HepG2 (cell line): ENCODE measurements at places on chromosomes 5 and 9. TPM values are rescaled to one million over a fixed set of nuclear protein-coding genes. Genes with fewer than 3 reads are reported as not detected.

DNA sequence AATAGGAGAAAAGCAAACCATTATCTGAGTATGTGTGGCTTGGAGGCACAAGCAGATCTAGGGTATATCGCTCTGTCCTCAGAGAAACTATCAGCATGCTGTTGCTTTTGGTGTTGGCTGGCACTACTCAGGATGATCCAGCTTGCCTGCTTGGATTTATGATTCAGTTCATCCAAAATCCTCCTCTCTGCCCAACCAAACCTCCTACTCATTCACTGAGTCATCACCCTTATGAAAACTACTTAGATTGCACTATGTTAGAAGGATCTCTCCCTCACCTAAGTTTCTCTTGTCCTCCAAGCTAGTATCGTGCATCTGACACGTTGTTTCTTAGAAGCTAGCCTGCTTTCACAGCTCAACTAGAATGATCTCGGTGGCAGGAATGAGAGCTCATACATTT lies 14.2 kb upstream of the ZBED3 start:
- DNase-seq, result no peak

GRCh38 chr9:32703635-32704034 lies 68.2 kb upstream of the TAF1L start:
- DNase-seq, result peak; percentile 5

GRCh38 chr5:143442385-143442784 lies 38.9 kb upstream of the NR3C1 start:
- DNase-seq, result no peak

GRCh38 chr9:137294091-137294680 lies 7.9 kb downstream of the NRARP start:
- DNase-seq, result peak; percentile 80

GRCh38 chr5:125205601-125206225 lies 459.3 kb upstream of the ZNF608 start:
- no peak for DNase-seq

- DNase-seq, result peak; percentile 5
These were observed 344.0 kb downstream of the PTPRD start for GRCh38 chr9:10268531-10269485.

GRCh38 chr5:142114687-142115086 lies 6.1 kb downstream of the NDFIP1 start:
- DNase-seq, result no peak

DNA sequence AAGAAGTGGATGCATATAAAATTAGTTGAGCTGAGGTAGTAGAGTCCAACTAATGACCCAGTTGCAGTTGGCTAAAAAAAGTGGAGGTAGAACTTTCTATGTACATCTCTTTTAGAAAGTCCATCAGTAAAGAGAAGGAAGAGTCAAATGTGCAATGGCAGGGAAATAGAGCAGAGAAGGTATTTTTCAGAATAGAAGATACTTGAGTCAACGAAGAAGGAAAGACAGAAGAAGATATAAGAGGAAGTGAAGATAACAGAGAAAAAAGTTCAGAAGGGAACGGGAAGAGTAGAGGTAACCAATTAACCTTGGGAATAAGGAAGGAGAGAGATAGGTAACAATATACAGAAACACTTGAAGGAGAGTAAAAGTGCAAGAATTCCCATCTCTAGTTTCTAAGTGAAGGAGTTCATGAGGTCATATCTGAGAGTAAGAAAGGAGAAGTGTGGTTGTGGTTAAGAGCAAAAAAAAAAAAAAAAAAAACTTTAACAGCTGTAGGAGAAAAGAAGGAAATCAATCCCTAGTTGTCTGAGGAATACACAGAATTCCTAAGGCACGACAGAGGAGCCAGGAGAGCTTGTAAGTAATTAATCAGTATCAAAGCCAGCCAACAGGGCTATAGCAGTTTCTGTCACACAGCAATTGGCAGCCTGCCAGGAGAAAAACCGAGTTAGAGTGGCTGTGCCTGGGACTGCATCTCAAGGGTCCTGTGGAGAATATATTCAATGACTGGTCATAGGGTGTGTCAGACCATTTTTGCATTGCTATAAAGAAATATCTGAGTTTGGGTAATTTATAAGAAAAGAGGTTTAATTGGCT lies 61.0 kb downstream of the ARL15 start:
- DNase-seq, result no peak

DNA sequence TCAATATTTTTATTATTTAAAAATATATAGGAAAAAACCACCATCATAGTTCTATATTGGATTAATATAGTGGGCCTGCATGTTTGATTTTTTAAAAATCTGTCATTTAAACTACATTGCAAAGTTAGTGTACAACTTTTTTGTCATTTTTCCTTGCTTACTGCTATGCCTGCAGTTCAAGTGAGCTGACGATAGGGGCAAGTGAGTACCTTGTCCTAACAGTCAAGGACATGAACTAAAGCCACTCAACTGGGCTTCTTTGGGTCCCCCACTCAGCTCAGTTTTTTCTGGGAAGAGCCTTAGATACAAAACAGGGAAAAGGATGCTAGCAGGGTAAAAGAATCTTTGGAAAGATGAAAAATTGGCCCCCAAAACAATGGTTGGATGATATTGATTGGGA lies 269.9 kb downstream of the MAN2A1 start:
- DNase-seq, result peak; percentile 13

DNA sequence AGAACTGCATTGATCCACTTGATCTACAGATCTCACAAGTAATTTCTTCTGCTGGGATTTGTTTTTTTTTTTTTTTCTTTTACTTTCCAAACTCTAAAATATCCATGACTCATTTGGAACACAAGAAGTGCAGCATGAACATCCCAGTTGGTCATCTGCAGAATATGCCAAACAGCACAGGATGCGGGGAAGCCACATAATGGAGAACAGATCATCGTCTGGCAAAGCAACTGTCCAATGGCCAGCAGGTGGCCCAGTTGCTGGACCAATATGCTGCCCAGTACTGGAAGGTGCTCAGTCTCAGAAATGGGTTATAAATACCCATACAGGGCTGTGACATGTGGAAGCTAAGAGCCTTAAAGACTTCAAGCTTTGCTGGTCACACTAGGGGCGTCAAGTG lies 221.3 kb upstream of the TAS2R1 start:
- no peak for DNase-seq

POLR3G gene
- polyA plus RNA-seq, result 1.1 and 1.2 TPM in 2 replicates

CDKN2A gene
- polyA plus RNA-seq, result 4.8 and 7.4 TPM in 2 replicates

C5orf52 gene
- not detected in 2 replicates for polyA plus RNA-seq
